ENCODE measurements at places on chromosomes 3 and 15. TPM values are rescaled to one million over a fixed set of nuclear protein-coding genes. Genes with fewer than 3 reads are reported as not detected.

DNA sequence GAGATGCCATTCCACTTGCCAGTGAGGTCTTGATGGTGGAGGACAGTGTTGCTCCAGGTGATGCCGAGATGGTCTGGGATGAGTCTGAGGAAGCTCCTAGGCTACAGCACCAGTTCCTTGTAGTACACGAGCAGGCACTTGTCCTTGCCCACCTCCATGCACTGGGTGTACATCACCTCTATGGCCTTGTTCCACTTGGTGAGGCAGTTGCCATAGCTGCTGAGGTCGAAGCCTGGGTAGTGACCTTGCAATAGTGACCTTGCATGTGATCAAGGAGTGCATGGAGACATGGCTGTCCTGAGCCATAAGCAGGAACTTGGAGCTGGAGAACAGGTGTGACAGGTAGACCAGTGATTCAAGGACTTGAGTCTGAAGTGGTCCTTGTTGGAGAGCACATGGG is 47.6 kb downstream of the CDIN1 start:
- no peak for DNase-seq

GRCh38 chr3:120498556-120499346 is 48.0 kb upstream of the FSTL1 start:
- no peak for DNase-seq

- DNase-seq = no peak
Observed at GRCh38 chr3:5220193-5220592, 32.7 kb downstream of the EDEM1 start.

- DNase-seq = no peak
Observed at GRCh38 chr15:101346928-101347327, 51.9 kb upstream of the SNRPA1 start.

GRCh38 chr3:106457281-106458180 is 588.7 kb upstream of the CBLB start:
- DNase-seq = no peak

DNA sequence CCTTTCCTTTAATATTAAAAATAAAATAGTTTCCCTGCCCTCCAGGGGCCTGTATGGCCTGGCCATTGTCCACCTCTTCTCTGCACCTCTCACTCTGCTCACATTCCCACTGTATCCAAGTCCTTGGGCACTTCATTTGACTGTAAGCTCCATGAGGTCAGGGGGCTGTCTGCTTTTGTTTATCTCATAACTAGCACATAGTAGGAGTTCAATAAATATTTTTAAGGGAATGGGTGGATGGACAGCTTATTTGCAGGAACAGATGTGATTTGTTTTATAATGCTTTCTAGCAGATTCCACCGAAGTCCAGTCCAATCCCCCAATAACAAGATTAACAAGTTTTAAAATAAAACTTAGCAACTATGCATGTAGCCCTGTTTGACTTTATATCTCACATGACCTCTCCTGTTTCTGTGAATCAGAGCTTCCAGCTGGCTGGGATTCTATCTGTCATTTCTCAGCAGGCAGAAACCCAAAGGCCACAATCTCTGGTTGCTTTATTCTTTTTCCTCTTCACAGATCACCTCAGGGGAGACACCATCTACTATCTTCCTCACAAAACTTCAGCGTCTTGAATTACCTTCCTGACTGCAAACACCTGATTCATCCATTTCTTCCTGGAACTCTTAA is 123.0 kb upstream of the NR2F2 start:
- DNase-seq = no peak

DNA sequence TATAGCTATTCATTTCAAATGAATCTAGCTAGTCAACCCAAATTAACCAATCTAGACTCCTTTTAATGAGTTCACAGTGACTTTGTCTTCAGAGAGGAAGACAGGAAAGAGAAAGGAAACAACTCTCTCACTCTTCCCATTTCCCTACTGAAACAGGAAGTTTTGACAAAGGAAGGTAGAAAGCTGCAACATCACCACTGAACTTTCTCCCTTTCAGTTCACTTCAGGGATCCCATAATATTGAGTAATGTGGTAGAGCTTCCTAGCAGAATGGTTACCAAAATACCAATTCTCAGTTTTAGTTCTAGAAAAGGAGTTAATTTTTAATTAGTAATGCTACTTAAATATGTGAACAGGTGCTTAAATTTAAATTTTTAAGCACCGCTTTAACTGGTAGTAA is 7.5 kb downstream of the VPS13C start:
- DNase-seq = no peak

DNA sequence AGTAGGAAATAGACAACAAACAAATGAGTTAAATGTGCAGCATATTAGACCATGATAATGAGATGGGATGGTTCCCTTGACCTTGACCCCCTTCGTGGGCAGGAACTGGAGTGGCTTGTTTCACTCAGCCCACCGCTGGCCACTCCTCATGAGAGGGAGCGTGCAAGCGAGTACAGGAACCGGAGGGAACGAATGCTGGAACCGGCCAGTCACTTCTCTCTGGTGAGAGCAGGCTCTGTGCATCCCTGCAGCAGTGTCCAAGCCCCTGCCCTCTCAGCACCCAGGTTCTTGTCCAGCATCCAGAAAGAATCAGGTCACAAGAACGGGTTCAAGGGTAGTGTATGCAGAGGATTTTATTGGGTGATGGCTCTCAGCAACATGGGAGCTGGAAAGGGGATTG is 17.2 kb upstream of the IREB2 start:
- DNase-seq = no peak

- DNase-seq = no peak
Observed at GRCh38 chr3:55676643-55677042, 189.5 kb upstream of the WNT5A start.

- no peak for DNase-seq
Observed at GRCh38 chr3:187813198-187813597, 67.9 kb upstream of the BCL6 start.

- DNase-seq = no peak
Observed at GRCh38 chr3:193728429-193729087, 135.6 kb downstream of the OPA1 start.

DNA sequence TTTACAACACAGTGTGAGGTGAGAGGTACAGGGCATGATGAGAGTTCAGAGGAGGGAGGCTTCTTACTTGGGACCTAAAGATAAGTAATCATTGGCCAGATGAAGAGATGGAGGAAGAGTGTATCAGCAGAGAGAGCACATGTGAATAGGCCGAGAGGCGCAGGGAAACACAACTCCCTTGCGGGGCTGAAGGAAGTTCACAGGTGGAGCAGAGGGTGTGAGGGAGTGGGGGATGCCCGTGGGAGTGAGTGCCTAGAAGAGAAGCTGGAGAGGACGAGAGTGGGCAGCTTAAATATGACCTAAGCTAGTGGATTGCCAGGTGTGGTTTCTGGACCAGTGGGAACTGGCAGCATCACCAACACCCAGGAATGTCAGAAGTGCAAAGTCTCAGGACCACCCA is 98.2 kb upstream of the TBC1D5 start:
- DNase-seq = no peak

- peak; percentile 74 for DNase-seq
Observed at GRCh38 chr15:43105778-43106485, at the start of gene UBR1. TSS of gene UBR1 (minus strand) at chr15:43106038. CDS start at chr15:43106022, 16 bp downstream.

DNA sequence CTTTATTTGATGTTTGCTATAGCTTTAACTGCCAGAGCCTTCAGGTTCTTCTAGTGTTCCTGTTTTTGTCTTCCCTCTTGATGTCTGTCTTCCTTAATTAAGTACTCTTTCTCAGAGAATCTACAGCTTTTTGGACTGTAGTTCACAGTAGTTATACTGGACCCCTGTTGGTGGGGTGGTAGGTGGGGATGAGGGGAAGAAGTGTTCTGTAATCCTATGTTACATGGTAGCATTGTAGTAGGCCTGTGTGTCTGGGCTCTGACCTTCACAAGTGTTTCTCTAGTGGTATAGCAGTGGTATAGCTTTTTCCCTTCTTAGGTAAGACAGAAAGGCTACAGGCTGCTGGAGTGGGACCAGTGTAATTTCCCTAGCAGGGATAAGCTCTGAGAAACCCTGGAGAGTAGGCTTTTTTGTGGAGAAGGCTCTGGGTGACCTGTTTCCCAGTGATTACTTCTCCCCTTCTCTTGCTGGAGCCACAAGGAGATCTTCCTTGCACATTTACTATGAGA is 59.6 kb downstream of the CHRNA7 start:
- no peak for DNase-seq

DNA sequence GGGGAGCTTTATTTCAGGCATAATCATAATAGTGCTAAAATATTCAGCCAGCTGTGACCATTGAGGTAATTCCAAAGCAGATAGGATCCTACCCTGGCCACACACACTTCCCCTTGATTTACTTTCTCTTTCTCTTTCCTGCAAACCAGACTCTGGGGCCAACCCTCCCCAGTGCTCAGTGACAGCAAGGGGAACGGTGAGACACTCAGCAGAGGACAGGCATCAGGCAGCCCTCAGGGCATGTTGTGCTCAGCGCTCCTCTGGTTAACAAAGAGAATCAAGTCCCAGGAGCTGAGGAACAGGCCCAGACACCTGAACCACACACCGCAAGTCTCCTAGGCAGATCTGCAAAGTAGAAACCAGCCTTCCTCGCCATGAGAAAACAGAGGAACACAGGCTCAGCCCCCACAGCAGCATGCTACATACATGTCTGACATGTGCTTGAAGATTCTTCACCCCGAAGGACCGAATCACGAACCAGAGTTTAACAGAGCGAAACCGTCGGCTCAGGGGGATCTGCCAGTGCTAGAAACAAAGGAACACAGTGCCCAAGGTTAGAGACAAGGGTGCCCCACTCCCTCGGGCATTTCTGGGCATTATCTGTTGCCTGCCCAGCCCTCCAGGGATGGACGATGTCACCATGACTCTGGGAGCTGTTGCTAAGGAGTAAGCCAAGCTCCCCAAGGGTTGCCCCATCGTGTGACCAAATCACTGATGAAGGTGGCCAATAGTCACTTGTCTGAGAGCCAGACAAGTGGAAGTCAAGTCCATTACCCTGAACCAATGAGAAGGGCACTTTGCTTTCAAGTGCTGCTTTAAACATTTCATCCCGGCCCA is 17.5 kb downstream of the HDC start:
- no peak for DNase-seq

- DNase-seq = no peak
Observed at GRCh38 chr3:128610451-128611070, 40.1 kb downstream of the RPN1 start.

- DNase-seq = no peak
Observed at GRCh38 chr3:187247398-187247797, 44.1 kb downstream of the MASP1 start.

DNA sequence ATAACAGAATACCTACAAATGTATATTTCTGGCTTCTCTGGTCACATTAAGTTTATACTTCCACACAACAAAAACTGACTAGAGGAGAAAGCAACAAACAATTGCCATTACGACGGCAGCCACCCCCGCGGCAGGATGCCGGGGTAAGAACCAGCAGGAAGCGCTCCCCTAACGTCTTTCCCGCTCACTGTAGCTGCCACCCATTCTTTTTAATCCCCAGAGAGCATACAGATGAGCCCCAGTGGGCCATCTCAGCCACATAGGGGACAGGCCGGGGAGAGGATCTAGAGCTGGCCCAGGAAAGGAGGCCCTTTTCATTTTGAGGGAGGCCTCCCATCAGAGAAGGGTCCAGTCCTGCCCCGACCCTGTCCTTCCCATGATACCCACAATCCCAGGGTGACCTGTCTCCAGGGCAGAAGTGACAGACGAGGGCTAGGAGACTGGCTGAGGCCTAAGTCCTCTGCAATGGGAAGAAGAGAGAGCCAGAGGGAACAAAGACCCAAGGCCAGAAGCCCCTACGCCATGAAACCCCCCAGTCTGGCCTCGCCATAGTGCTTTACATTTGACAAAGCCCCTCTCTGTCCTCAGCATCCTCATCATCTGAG is 3.6 kb upstream of the CALML4 start:
- DNase-seq = peak; percentile 18

- DNase-seq = no peak
Observed at GRCh38 chr3:72950801-72951200, 45.8 kb upstream of the PPP4R2 start.

- DNase-seq = no peak
Observed at GRCh38 chr3:195911041-195911945, 2.9 kb upstream of the TNK2 start.

DNA sequence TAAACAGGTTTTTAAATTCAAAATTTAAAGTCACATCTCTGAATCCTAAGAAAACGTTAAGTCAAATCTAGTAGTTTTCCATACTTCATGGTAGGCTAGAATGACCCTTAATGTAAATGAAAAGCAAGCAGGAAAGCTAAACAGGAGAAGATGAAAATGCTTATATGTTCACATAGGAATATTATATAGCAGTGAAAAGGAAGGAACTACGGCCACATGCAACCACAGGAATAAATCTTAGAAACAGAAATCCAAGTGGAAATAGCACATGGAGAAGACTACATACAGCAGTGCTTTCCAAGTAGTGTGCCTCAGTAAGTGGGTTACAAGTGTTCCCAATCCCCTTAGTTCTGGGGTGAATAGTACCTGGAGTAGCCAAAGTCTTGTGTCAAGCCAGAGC is 296.2 kb downstream of the FHIT start:
- no peak for DNase-seq

DNA sequence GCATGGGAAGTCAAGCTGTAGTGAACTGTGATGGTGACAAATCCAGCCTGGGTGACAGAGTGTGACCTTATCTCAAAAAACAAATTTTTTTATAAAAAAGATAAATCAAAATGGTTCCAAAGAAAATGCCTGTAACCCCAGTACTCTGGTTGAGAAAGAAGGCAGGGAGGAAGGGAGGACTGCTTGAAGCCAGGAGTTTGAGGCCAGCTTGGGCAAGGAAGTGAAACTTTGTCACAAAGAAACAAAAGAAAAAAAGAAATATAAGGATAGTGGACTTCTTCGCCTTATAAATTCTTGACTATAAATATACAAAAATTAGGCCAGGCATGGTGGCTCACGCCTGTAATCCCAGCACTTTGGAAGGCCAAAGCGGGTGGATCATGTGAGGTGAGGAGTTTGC is 34.1 kb downstream of the SMARCC1 start:
- no peak for DNase-seq

- no peak for DNase-seq
Observed at GRCh38 chr15:90095521-90095959, 6.7 kb downstream of the IDH2 start.

Gene UNC13C
- 0.09 TPM for total RNA-seq

Gene MST1
- total RNA-seq = 94.1 TPM

Gene IRAK2
- total RNA-seq = 8.9 TPM

Gene HGD
- 1.1 TPM for total RNA-seq

Gene CLDN1
- 46.2 TPM for total RNA-seq

Gene CLDN11
- 52.1 TPM for total RNA-seq

Gene SERINC4
- total RNA-seq = not detected

Gene UMPS
- 37.2 TPM for total RNA-seq

Gene IGDCC3
- total RNA-seq = not detected

Gene PCCB
- total RNA-seq = 22.2 TPM

Gene PRR20G
- not detected for total RNA-seq
